ENCODE measurements at places on chromosomes 12 and 14. TPM values are rescaled to one million over a fixed set of nuclear protein-coding genes. Genes with fewer than 3 reads are reported as not detected.

Gene CLEC9A
- total RNA-seq, result not detected

GRCh38 chr14:70908935-70909641, 1.8 kb downstream of the PCNX1 start:
- H3K36me3 ChIP-seq, result no peaks in the 10 kb centered on the region
- no peak for DNase-seq
- peak overlapping the region; percentile 96 for H3K4me3 ChIP-seq
- peaks cover 29% of the 10 kb centered on the region for H3K4me1 ChIP-seq
- H3K27ac ChIP-seq, result peak overlapping the region; percentile 90

Gene CCDC177
- 7.8 TPM for total RNA-seq

Gene EPYC
- total RNA-seq, result not detected

Gene MANSC4
- total RNA-seq, result not detected

DNA sequence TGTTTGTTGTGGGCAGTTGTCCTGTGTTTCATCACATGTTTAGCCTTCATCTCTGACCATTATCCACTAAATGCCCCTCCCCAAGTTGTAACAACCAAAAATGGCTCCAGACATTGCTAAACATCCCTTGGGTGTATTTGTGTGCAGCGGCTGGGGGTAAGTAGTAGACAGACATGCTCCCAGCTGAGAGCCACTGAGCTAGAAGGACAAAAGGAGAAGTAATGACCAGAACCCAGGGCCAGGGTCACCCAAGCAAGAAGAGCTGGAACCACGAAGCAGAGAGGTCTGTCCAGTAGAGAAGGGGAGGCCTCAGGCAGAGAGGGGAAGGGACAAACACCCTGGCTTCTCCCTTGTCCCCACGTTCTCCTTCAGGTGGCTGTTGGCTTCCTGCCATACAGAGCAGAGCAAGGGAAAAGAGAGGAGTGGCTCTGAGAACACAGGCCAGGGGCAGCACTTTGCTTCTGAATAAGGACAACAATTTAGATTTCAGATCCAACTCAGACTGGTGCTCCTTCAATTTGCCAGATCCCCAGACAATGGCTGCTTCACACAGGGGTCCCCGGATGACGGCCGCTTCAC, 55.2 kb downstream of the NDUFA12 start:
- H3K27ac ChIP-seq, result no peak overlapping the region
- peaks cover 4% of the 10 kb centered on the region for H3K27me3 ChIP-seq
- H3K4me3 ChIP-seq, result no peak overlapping the region
- no peaks in the 10 kb centered on the region for H3K4me1 ChIP-seq
- no peak for DNase-seq

- H3K27ac ChIP-seq, result no peak overlapping the region
- DNase-seq, result peak; percentile 3
- H3K27me3 ChIP-seq, result peaks cover 11% of the 10 kb centered on the region
- H3K36me3 ChIP-seq, result peaks cover 12% of the 10 kb centered on the region
These were observed 32.0 kb downstream of the RTL1 start for GRCh38 chr14:100871234-100872186.

Gene NOC4L
- 17.8 TPM for total RNA-seq

Measured in glutamatergic neuron (in vitro differentiated cells).